Glutamatergic neuron (in vitro differentiated cells): ENCODE measurements at places on chromosomes 3 and 15. TPM values are rescaled to one million over a fixed set of nuclear protein-coding genes. Genes with fewer than 3 reads are reported as not detected.

GRCh38 chr3:65927576-65927975, 111.1 kb downstream of the MAGI1 start:
- H3K4me1 ChIP-seq = no peaks in the 10 kb centered on the region
- DNase-seq = no peak
- H3K4me3 ChIP-seq = no peak overlapping the region
- H3K36me3 ChIP-seq = no peaks in the 10 kb centered on the region
- no peak overlapping the region for H3K27ac ChIP-seq
- H3K27me3 ChIP-seq = peaks cover 2% of the 10 kb centered on the region

DNA sequence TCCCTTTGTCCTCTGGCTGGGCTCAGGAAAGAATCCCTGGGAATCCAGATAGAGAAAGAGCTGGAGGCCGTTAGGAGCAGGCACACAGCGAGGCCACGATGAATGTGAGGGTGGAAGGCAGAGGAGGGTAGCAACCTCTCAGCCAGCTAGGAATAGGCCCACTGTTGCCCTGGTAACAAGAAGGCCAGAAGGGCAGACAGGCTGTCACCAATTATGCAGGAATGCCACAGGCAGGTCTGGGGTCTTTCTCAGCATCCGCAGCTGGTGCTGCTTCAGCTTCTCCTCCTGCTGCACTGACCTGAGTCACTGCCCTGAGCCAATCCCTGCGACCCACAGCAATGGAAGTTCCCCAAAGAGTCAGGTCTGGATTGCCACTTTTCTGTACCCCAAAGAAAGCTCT, 62.8 kb upstream of the C3orf80 start:
- H3K4me3 ChIP-seq = peak overlapping the region; percentile 62
- H3K36me3 ChIP-seq = peaks cover 7% of the 10 kb centered on the region
- peak; percentile 68 for DNase-seq
- H3K4me1 ChIP-seq = peaks cover 26% of the 10 kb centered on the region
- H3K27ac ChIP-seq = peak overlapping the region; percentile 90
- H3K27me3 ChIP-seq = no peaks in the 10 kb centered on the region

DNA sequence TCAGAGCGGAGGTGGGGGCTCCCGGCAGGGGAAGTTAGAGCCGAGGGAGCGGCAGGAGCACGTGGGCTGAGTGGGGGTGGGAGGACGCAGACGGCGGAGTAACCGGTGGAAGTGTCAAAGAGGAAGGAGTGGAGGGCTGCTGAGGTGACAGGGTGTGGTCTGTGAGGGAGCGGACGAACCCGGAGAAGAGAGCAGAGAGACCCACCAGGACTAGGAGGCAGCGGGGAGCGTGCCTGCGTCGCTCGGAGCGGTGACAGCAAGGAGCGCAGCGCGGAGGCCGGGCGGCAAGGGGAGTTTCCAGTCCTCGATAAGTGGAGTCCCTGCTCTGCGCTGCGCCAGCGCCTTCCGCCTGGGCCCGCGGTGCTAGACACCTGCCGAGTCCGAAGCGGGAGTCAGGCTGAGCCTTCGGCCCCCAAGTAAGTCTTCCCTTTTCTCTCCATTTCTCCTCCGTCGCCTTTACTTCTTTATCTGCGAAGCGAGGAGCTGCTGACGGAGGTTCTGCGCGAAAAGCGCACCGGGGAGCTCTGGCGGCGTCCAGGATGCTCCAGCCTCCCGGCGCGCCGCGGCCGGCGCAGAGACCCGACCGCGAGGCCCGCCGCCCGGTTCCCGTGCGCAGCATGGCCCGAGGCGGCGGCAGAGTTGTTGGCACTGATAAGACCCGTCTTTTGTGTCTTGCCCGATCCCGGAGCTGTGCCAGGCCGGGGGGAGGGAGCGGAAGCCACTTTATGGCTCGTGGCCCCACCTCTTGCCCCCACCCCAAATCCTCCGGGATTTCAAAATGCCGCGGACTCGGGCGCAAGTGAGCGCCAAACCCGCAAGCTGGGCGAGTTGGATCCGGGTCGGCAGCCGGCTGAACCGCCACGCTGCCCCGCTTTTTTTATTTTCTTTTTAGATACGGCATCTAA, 533.0 kb upstream of the SEMA6D start:
- peaks cover 21% of the 10 kb centered on the region for H3K27me3 ChIP-seq
- H3K4me3 ChIP-seq = peak overlapping the region; percentile 98
- H3K4me1 ChIP-seq = peaks cover 25% of the 10 kb centered on the region
- DNase-seq = peak; percentile 79

DNA sequence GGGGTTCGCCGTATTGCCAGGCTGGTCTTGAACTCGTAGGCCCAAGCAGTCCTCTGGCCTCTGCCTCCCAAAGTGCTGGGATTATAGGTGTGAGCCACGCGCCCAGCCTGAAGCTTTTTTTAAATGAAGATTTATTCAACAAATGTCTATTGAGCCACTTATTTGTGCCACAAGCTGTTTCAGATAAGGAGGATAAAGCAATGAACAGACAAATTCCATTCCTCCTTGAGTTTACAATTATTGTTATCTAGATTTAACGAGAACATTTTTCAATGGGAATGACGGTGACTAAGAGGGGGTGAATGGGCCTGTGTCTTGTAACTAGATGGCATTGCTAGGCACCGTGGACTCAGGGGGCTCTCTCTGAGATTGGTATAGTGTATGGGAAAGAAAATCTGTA, 10.2 kb downstream of the PPARG start:
- no peaks in the 10 kb centered on the region for H3K4me1 ChIP-seq
- DNase-seq = no peak
- no peaks in the 10 kb centered on the region for H3K27me3 ChIP-seq
- H3K36me3 ChIP-seq = no peaks in the 10 kb centered on the region
- H3K27ac ChIP-seq = no peak overlapping the region

DNA sequence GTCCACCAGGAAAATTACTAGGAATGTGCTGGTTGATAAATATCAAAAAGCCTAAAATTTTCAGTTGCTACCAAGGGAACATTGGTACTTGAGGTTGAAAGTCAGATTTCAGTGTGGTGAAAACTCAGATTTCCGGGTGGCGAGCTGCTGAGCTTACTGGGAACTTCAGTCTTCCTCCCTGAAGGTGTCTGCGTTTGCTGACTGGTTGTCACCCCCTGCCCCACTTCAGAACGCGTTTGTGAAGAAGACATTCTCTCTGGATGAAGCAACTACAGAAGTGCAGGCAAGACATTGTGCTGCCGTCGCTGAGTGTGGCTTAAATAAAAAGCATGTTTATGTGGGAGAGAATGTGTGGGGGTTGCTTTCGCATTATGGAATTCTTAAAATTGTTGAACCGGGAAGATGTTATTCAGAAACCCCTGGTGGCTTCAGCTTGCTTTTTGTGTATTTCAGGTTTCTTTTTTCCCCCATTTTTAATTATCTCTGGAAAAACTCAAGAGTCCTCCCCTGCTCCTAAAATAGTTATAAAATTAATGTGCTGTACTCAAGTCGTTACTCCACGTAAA, 7.1 kb downstream of the FAM81A start:
- DNase-seq = no peak
- H3K4me3 ChIP-seq = no peak overlapping the region
- peaks cover 4% of the 10 kb centered on the region for H3K4me1 ChIP-seq
- no peaks in the 10 kb centered on the region for H3K36me3 ChIP-seq
- peaks cover 9% of the 10 kb centered on the region for H3K27me3 ChIP-seq

DNA sequence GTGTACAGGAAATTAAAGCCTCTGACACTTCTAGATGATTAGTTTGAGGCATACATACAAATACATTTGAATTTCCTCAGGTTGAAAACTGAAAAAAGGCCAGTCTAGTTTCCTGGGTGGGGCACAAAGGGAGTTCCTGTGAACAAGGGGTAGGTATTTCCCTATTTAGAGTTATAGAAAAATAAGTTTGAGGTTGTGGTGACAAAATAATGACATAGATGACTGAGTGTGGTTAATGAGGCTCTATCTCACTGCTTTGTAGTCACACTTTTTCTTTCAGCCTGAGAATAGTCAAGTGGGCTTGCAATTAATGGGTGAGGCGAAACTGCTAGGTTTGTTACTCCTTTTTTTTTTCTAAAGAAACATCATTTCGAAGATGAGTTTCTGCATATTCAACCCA, 4.3 kb downstream of the SLCO3A1 start:
- H3K27me3 ChIP-seq = peaks cover 9% of the 10 kb centered on the region
- no peaks in the 10 kb centered on the region for H3K36me3 ChIP-seq
- no peak overlapping the region for H3K27ac ChIP-seq

GRCh38 chr3:24640330-24640877, 145.8 kb upstream of the THRB start:
- H3K36me3 ChIP-seq = no peaks in the 10 kb centered on the region
- H3K27me3 ChIP-seq = peaks cover 1% of the 10 kb centered on the region
- DNase-seq = no peak
- no peak overlapping the region for H3K4me3 ChIP-seq
- H3K27ac ChIP-seq = no peak overlapping the region

The ARPP21 gene
- 10.3 TPM for total RNA-seq

The TUSC2 gene
- total RNA-seq = 30.8 TPM
